Choroid plexus epithelial cell (primary cell): ENCODE measurements at places on chromosomes 2 and 18.

- DNase-seq = peak; percentile 31
Measured at GRCh38 chr2:88603146-88603545, 24.1 kb downstream of the EIF2AK3 start.

DNA sequence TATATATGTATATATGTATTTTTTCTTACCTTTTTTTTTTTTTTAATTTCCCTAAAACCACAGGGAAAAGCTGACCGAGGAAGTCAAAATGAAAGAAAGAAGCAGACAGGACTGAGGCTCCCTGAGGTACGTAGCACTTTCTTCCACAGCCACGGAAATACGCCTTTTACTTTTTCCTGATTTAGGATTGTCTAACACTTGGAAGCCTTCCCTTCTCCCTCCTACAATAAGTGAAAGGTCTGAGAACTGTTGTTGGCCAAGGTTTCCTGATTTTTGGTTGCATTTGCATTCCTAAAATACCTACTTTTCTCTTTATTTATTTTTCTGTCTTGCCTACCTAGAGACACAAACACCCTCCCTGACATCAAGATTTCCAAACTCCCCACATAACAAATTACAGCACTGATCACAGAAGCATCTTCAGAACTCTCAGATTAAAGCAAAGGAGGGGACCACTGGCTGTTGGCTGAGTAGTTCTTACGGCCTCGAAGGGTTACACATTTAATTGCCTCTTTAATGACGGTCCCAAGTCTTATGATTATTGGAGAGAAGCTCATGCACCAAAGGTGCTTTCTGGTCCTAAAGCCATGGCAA lies 778.5 kb upstream of the FANCL start:
- DNase-seq = no peak

DNA sequence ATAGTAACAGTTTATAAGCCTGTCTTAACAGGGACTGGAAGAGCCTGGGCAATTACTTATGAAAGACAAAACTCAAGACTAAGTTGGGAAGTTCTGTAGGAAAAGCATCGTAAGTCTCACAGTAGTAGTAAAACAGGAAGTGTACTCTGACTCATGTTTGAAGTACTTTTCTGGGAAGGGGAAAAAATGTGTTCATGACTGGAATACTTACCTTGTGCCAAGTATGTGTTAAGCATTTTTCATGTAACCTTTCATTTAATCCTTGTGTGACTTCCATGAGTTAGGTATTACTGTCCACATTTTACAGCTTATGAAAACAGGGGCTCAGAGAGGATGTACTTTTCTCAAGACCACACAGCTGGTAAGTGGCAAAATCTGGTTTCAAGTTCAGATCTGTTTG lies 13.7 kb upstream of the SKOR2 start:
- DNase-seq = peak; percentile 2

DNA sequence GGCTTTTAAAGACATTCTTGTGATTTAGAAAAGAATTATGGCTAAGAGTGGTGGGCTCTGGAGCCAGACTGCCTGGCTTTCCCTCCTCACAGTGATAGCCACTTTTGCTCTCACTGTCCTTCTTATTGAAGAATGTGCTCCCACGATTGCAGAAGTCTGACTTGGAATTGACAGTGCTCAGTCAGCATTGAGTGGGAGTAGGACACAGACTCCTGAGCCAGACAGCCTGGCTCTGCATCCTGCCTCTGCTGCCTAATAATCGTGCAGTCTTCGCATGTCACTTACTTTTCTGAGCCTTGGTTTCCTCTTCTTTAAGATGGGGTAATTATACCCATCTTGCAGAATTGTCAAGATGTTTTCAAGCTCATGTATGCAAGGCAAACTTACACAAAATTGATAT lies 23.3 kb downstream of the SPATS2L start:
- DNase-seq = no peak

- DNase-seq = no peak
Measured at GRCh38 chr2:67702937-67703336, 305.8 kb downstream of the ETAA1 start.

- DNase-seq = no peak
Measured at GRCh38 chr18:75073654-75074053, 135.3 kb downstream of the PTGR3 start.

DNA sequence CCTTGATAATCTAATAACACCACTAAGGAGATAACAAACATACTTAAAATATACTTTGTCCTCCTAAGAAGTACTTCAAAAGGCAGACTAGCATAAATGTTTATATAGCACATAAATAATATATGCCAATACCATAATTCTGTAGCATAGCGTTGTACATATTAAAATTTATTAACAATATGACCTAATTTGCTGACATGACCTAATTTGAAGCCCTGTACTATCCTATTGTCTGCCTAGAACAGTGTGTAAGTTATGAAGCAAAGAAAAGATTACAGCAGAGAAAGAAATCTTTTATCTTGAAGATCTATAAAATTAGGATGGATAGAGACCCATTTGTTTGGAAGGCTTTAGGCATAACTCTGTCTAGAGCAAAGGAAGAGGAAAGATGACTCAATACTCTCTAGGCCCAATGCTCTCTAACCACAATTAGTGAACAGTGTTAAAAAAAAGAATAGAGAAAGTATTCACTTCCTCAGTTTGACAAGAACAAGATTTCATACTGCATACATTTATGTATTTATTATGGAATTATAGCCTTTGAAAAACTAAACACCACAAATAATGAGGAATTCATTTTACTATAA lies 231.3 kb downstream of the ZRANB3 start:
- DNase-seq = peak; percentile 46

DNA sequence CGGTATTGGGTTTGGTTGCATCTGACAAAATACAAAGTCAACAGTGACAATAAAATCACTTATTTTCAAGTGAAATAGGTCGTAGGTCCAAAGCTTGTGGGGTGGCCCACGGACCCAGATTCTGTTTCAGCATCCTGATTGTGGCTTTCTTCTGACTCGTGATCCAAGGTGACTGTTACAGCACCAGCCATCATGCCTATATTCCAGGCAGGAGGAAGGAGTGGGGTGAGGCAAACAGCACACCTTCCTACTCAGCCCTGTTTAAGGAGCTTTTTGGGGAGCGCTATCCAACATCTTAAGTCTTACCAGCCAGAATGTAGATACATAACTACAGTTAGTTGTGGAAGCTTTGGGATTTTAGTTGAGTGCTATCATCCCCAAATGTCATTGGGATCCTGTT lies 8.7 kb upstream of the SNORC start:
- no peak for DNase-seq

DNA sequence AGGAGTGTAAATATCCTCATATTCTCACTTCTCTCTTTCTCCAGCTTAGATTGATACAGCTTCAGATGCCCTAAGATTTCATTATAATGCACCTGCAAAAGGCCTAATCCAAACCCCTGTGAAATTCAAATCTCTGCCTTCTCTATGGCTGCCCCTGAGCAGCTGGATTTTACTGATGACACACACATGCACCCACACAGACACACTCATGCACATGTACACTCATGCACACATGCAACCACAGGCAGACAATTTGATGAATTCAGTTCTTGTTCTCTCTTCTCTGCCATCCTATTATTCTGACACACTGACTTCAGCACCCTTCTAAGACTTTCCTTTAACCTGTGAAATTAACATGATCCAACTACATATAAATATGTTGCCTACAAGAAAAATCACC lies 563.2 kb downstream of the RNF144A start:
- no peak for DNase-seq

DNA sequence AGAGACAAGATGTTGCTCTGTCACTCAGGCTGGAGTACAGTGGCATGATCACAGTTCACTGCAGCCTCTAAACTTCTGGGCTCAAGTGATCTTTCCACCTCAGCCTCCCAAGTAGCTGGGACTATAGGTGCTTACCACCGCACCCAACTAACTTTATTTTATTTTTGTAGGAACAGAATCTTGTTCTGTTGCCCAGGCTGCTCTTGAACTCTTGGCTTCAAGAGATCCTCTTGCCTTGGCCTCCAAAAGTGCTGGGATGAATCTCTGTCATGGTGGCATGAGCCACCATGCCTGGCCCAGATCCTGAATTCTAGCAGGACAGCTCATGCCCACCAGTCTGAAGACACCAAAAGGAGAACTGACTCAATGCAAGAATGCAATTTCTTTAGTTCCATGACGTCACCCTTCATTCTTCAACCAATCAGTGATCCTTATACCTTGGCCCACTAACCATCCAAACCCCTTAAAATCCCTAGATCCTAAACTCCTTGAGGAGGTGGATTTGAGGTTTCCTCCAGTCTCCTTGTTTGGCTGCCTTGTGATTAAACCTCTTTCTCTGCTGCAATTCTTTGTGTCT lies 25.6 kb upstream of the CXXC1 start:
- no peak for DNase-seq

DNA sequence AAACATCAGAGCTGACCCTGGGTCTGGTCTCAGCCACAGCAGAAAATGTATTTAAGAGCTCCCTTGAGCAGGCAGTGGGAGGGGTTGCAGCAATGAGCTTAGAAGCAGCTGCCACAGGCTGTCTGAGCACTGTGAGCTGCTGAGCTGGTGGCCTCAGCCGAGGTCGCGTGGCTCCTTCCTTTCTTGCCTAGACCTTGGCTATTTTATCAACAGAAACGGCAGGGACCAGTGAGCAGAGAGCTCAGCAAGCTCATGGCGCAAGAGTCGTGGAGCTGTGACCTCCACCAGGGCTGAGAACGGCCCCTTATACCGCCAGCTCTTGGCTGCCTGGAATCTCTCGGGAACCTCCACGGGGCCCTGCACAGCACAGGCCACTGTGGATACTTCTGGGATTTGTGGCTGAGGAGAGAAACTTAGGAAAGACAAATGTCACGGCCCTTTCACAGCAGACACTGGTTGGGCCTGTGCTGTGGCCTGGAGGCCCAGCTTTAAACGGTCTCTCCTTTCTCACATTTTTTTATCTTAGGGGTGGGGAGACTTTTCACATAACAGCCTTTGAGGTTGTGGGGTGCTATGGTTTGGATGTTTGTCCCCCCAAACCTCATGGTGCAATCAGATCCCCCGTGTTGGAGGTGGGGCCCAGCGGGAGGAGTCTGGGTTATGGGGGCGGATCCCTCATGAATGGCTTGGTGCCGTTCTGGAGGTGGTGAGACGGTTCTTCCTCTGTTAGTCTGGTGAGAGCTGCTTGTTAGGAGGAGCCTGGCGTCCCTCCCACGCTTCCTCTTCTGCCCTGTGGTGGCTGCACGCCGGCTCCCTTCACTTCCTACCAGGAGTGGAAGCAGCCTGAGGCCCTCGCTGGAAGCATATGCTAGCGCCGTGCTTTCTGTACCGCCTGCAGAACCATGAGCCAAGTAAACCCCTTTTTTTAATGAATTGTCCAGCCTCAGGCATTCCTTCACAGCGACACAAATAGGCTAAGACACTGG lies 1.7 kb downstream of the ALLC start:
- peak; percentile 51 for DNase-seq

GRCh38 chr2:15950088-15950952 lies 10.0 kb downstream of the MYCN start:
- DNase-seq = no peak

GRCh38 chr2:222424276-222424728 lies at the start of gene SGPP2:
Gene SGPP2, plus strand, starts transcription at chr2:222424543. Its CDS starts 60 bp downstream, at chr2:222424603.
- DNase-seq = no peak

- DNase-seq = no peak
Measured at GRCh38 chr2:70930371-70931329, 5.0 kb upstream of the ATP6V1B1 start.

DNA sequence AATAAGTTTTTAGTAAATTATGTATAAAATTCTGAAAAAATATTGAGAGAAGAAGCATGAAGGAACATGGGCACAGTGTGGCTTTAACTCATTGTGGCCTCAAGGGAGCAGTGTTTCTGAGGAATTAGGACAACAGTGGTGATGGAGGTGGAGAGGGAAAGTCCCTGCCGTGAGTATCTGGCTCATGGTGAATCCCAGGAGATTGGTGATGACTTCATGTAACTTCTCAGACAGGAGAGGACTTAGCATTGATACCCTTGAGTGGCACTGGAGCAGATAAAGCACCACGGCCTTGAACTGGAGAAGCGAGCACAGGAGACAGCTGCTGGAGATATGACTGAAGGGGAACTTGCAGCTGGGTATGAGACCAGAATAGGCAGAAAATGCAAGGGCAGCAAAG lies 35.0 kb upstream of the LRP1B start:
- DNase-seq = peak; percentile 91

GRCh38 chr2:96533292-96534073 lies 3.1 kb upstream of the ARID5A start:
- DNase-seq = peak; percentile 75

DNA sequence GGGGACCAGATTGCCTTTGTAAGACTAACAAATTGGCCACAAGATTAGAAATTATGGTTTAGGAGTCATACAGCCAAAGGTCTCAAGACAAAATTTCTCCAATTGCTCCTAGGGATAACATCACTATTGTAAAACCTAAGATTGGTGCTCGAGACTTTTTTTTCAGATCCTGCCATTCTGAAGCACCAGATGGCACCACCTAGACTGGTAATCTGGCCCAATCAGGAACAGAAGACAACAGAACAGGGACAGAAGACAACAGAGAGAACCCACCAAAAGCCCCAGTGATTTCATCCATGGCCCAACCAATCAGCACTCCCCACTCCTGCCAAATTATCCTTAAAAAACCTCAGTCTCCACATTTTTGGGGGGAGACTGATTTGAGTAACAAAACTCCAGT lies 66.8 kb downstream of the LINC00305 start:
- no peak for DNase-seq

DNA sequence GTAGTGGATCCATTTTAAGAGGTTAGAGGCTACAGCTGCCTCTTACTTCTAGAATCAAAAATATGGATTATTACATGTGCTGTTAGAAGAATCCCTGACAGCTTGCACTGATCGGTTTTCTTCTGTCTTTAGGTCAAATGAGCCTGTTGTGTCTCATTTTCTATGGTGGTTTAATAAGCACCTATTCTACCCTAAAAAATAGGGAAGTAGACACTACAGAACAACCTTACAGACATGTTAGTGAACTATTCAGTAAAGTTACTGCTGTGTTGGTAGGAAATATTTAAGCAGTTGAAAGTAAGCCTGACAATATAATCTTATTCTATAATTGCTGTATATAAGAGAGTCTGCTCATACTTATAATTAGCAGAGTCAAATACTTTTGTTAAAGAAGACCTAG lies 168.5 kb upstream of the NOSTRIN start:
- DNase-seq = no peak

- DNase-seq = no peak
Measured at GRCh38 chr18:38751211-38751610, 1185.6 kb upstream of the CELF4 start.

DNA sequence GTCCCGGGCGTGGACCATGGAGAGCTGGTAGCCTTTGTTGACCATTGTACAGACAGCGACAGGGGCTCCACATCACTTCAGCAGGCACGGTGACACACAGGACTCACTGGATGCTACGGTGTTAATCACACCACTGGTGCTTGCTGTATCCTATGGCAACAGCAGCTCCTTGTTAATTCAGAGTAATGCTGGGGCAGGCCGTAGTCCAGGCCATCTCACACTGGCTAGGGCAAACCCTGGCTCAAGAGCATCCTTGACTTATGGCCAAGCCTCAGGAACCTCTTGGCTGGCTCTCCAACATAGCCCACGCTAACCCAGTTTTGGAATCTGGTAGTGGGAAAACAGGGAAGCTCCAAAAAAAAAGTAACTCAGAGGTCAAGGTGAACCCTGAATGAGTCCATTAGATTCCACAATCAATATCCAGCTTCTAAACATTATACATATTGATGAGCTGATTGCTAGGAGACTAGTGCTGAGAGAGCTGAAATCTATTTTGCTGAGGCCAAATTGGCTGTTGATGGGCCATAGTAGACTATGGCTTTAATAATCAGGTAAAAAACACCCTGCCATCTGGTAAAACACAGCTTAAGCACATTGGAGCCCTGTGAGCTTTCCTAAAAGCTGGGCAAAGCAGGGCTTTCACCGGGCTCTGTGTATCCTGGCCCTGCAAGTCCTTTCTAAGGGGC lies 253.6 kb downstream of the PRKCE start:
- no peak for DNase-seq
